ENCODE measurements at places on chromosomes 7 and 10. TPM values are rescaled to one million over a fixed set of nuclear protein-coding genes. Genes with fewer than 3 reads are reported as not detected.

The CPEB3 gene
- polyA plus RNA-seq = 1.5 TPM

- no peak for DNase-seq
- H3K4me3 ChIP-seq = no peak overlapping the region
- H3K27ac ChIP-seq = no peak overlapping the region
- no peaks in the 10 kb centered on the region for H3K4me1 ChIP-seq
- no peaks in the 10 kb centered on the region for H3K36me3 ChIP-seq
- H3K27me3 ChIP-seq = no peaks in the 10 kb centered on the region
Observed at GRCh38 chr7:21128062-21128817, 299.6 kb upstream of the SP4 start.

The HK1 gene
- polyA plus RNA-seq = 156 TPM

The FOXK1 gene
- 5.0 TPM for polyA plus RNA-seq

DNA sequence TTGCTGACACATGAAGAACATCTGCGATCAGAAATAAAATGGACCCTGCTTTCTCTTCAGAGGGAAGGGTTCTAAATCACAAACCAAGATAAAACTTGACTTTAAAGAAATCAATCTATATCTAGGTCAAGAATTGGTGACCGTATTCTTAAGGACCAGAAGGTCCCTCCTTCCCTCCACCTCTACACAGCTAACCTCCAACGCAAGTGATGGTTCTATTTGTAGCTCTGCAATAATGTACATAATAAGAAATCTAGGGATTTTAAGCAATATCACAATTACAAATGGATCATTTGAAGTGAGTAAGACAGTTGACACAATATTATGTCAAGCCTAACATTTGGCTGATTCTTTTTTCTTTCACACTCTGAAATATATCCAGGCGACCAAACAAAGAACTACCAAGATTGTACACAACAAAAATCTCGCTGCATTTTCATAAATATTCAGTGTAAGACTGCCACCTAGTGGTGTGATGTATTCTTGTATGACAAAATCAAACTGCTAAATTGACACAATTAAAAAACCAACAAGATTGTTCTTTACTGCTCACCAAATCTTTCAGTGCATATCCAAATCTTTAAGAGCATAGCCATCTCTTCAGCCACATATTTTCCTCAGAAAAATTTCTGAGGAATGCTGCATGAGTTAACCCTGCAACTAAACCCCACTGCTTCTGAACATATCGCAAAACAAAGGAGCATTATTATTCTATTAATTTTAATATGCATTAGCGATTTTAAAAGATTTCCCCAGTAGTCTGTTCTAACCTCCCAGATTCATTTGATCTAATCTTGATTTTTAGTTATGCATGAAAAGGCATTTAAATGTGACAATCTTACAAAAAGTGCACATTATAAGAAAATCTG lies 44.5 kb downstream of the ICA1 start:
- DNase-seq = peak; percentile 67
- H3K27ac ChIP-seq = no peak overlapping the region
- H3K4me1 ChIP-seq = no peaks in the 10 kb centered on the region
- no peaks in the 10 kb centered on the region for H3K27me3 ChIP-seq

DNA sequence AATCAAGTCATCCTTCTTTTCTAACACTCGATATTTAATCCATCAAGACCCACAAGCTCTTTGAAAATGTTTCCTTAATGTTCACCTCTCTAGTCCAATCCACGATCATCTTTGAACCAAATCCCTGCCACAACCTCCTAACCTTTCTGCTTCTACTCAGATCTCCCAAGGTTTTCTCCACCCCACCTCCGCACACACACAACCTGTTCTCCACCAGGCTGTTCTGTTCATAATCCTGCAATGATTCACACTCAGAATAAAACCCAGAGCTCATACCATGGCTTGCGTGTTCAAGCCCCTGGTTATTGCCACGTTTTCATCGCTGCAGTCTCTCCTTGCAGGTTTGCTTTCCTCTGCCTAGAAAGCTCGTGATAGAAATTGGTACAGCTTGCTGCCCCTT lies 53.8 kb upstream of the BAMBI start:
- no peak for DNase-seq
- no peaks in the 10 kb centered on the region for H3K27me3 ChIP-seq
- peaks cover 3% of the 10 kb centered on the region for H3K4me1 ChIP-seq
- no peak overlapping the region for H3K4me3 ChIP-seq
- H3K36me3 ChIP-seq = peaks cover 5% of the 10 kb centered on the region

GRCh38 chr10:48508791-48509772 lies 95.8 kb downstream of the ARHGAP22 start:
- H3K36me3 ChIP-seq = no peaks in the 10 kb centered on the region
- no peaks in the 10 kb centered on the region for H3K4me1 ChIP-seq
- no peak for DNase-seq
- no peak overlapping the region for H3K4me3 ChIP-seq
- no peaks in the 10 kb centered on the region for H3K27me3 ChIP-seq

DNA sequence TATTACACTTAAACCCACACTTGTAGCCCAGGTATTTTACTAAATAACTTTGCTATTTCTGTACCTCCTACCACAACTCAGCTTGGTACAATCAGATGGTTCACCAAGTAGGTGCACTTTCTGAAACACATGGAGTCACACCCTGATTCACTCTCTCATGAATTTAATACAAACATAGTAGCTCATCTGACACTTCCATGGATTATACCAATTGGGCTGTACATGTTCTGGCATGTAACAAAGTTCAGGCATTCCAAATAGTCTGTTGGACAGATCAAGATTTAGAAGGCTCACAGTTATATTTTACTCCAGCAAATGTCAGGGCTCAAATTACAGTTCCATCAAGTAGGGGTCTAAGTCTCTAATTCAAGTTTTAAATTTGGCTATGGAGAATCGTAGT lies 62.2 kb upstream of the RNF148 start:
- H3K4me3 ChIP-seq = no peak overlapping the region
- H3K27me3 ChIP-seq = no peaks in the 10 kb centered on the region
- H3K4me1 ChIP-seq = no peaks in the 10 kb centered on the region

- H3K4me3 ChIP-seq = no peak overlapping the region
- no peak overlapping the region for H3K27ac ChIP-seq
- no peak for DNase-seq
- peaks cover 3% of the 10 kb centered on the region for H3K27me3 ChIP-seq
- H3K4me1 ChIP-seq = no peaks in the 10 kb centered on the region
Observed at GRCh38 chr10:3006607-3007006, 60.7 kb upstream of the PFKP start.

DNA sequence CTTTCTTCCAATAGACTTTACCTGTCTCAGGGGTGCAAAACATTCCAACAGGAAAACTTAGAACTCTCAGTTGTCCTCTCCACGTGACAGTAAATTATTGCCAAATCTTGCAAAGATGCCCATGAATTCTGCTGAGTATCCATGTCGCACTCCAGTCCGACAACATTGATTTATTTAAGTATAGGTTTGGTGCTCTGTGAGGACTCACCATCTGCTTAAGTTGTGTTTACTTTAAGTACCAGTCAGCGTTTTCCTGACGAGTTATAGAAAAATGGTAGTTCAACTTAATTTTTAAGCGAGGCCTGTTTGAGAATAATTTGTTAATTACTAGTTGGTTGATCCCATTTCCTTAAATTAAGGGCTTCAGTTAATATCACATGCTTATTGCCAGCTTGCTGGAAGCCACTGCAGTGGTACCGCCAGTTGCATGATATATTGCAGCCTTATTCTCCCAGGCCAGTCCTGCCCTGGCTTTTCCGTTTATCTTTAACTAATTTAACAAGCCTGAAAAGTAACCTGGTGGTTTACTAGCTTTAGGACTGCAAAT lies 27.8 kb downstream of the CREB5 start:
- no peaks in the 10 kb centered on the region for H3K36me3 ChIP-seq
- H3K4me3 ChIP-seq = no peak overlapping the region
- no peaks in the 10 kb centered on the region for H3K27me3 ChIP-seq
- H3K4me1 ChIP-seq = no peaks in the 10 kb centered on the region

DNA sequence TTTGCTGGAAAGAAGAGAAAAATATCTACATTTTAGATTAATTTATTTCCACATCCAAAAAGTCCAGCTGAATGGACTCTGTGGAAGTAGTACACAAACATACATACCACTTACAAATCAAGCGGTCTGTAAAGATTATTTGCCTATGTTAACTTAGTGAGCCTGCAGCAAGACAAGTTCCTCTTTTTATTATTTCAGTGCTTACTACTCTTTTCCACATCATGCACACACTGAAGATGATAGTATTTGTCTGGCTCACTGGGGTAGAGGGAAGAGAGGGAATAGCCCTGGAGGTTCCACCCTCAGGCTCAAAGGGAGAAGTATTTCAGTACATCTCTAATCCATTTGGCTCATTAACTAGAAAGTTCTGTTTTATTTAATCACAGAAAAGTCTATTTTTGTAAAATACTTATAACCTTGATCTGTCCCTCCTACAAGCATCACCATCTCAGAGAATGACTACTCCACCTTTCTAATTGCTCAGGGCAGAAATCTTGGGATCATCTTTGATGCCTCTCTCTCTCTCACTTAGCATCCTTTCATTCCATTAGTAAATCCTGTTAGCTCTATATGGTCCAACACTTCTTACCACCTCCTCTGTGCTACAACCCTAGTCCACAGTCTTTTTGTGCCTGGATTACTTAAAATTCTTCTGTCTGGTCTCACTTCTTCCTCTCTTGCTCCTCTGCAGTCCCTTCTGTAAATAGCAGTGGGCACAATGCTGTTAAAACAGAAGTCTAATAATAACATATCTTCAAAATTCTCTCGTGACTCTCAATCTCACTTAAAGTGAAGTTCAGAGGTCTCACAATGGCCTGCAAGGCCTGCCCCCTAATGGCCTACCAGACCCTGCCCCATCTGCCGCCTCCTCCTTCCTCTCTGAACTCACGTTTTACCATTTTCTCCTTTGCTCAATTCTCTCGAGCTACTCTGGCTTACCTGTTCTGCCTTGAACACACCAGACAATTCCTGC lies 64.3 kb upstream of the CCDC6 start:
- no peak overlapping the region for H3K4me3 ChIP-seq
- no peaks in the 10 kb centered on the region for H3K4me1 ChIP-seq

DNA sequence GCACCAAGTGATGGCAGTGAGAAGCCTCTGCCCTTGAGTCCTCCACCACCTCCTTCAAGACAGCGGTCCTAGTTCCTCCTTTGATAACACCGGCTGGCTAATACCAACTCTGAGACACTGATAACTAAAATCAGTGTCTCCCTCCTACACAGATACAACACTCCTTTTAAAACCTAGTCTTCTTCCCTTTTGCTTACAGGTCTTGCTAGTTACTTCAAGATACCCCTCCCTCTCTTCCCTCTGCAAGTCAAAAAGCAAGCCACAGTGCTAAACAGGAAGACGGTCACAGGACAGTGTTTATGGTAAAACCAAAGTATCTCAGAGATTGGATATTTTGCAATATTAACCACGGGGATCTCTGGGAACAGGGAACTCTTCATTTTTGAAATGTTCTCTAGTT lies 4.6 kb downstream of the AKR1B1 start:
- no peak overlapping the region for H3K4me3 ChIP-seq
- H3K27me3 ChIP-seq = no peaks in the 10 kb centered on the region
- no peak for DNase-seq
- peaks cover 10% of the 10 kb centered on the region for H3K36me3 ChIP-seq

The GIMAP2 gene
- 90.0 TPM for polyA plus RNA-seq

The IMPDH1 gene
- 55.9 TPM for polyA plus RNA-seq

DNA sequence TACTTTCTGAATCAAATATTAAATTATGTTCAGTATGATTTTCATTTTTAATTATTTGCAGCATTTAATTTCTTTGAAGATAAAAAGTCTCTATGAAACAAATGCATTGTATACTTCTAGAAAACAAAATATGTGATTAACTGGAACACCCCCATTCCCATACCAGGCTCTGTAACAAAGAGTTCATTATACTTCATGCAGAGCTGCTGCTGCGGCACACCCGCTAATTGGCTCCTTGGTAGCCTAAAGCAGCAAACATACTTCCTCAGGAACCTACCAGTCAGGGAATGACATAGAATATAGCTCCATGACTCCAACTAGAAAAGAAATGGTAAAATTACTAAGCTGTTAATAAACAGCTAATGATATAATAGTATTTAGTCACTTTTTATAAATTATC lies 19.3 kb downstream of the RAB11FIP2 start:
- H3K27me3 ChIP-seq = no peaks in the 10 kb centered on the region
- no peak overlapping the region for H3K27ac ChIP-seq
- H3K4me3 ChIP-seq = no peak overlapping the region
- DNase-seq = no peak
- H3K4me1 ChIP-seq = no peaks in the 10 kb centered on the region

- peaks cover 52% of the 10 kb centered on the region for H3K36me3 ChIP-seq
- no peaks in the 10 kb centered on the region for H3K27me3 ChIP-seq
- no peak overlapping the region for H3K4me3 ChIP-seq
- no peak overlapping the region for H3K27ac ChIP-seq
Observed at GRCh38 chr10:103896225-103896624, 21.8 kb downstream of the STN1 start.

The MAD1L1 gene
- polyA plus RNA-seq = 132 TPM

The AHCYL2 gene
- 8.6 TPM for polyA plus RNA-seq

The NAT16 gene
- polyA plus RNA-seq = not detected

DNA sequence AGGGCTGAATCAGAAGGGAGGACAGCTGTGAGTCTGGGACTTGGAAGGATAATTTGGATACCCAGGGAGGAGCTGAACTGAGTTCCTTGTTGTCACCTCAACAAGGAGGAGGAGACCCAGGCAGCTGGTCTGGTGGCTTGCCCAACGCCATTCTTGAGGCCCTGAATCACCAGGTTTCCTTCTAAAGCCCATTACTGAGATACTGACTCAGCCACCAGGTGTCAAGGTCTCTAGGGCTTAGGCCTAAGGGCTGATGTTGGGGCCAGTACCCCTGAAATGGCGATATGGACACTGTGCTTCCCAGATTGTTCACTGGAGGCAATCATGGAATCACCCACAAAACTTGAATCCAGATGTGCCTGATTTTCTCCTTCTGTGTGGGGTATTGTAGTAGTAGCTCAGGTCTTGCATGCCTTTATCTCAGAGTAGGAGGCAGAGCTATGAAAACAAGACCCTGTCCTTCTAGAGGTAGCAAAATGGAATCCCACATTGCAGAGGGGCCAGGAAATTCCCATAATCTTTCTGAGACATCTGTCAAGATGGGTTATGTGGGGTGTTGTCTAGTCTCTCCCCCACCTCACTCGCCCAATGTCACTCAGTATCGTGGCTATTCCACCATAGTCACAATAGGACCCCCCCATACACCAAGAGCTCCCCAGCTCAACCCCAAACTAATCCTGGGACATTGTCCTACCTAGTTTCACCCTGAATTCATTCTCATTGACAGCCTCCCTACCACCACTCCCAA lies 1.8 kb upstream of the ATG9B start:
- peaks cover 21% of the 10 kb centered on the region for H3K4me1 ChIP-seq
- no peak for DNase-seq
- no peak overlapping the region for H3K4me3 ChIP-seq

DNA sequence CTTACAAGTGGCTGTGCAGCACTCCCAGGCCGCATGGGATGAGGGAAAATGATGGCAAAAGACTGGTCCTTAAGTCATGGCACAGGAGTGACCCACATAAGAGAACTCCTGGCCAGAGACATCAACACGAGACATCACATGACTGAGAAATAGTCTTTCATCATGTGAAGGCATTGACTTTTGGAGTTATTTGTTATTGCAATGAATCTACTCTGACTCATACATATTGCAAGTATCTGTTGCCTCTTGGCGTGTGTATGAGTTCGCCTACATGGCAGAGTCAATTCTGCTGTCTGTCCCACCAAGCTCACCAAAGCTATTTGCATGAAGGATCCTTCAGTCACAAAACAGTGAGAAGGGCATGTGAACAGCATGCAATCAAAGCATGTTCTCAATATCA lies 59.7 kb upstream of the HABP2 start:
- H3K4me1 ChIP-seq = no peaks in the 10 kb centered on the region
- no peak for DNase-seq
- no peak overlapping the region for H3K4me3 ChIP-seq
- H3K36me3 ChIP-seq = no peaks in the 10 kb centered on the region
- no peaks in the 10 kb centered on the region for H3K27me3 ChIP-seq
